Cerebellar cortex (tissue), 1 donor: ENCODE measurements at places on chromosomes 5 and 9.

- no peak for DNase-seq
These were observed 224.5 kb upstream of the CDH6 start for GRCh38 chr5:30968971-30969370.

DNA sequence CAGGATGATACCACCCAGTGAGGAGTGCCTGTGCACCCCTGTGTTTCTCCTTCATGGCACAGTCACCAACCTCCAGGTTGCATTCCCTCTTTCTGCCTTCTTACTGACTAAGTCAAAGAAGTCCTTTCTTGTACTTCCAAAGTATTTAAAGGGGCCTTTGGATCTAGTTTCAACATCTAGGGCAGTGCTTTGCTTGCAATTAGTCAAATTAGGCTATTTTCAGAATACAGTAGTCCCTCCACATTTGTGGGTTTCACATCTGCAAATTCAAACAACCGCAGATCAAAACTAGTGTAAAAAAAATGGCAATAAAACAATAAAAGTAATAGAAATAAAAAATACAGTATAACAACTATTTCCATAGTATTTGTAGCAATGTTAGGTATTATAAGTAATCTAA is 333.9 kb upstream of the SEMA6A start:
- no peak for DNase-seq

DNA sequence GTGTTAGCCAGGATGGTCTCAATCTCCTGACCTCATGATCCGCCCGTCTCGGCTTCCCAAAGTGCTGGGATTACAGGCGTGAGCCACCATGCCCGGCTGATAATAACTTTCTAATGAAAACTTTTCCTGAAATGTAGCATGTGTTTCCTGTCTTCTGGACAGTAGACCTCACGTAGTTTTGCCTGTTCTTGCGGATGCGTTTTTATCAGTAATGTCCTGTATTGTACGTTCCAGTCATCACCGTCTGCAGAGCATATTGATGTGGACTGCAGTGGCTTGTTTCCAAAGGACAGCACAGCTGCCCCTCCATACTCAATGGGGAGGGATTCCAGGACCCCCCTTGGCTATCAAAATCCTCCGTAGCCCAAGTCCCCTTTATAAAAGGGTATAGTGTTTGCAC is 12.8 kb downstream of the EXOC3 start:
- no peak for DNase-seq

- DNase-seq: no peak
These were observed 192.2 kb downstream of the HSD17B3 start for GRCh38 chr9:96109680-96110351.

- DNase-seq: no peak
These were observed 148.6 kb upstream of the PHYKPL start for GRCh38 chr5:178381206-178381605.

DNA sequence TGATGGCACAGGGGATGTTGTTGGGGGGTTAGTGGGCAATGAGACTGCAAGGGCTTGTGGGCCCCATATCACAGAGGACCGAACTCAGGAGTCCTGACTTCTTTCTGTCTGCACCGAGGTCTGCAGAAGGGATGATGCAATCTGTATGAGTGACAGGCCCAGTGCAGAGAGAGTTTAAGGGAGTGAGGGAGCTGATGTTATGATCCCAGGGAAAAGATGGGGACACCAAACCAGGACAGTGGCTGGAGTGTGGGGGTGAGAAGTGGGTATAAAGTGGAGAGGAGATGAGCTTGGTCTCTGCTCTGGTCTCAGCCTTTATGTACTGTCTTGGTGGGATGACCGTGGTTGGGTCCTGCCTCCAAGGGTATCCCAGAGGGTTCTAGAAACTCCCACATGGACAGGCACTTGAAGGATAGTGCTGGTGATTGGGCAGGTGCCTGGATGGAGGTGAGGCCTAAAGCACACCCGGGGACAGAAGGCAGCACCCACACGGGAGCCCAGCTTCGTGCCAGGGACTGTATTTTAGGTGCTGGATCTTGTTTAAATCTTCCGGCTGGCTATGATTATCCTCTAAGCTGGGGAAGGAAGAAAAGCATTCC is 21.9 kb downstream of the GSN start:
- DNase-seq: no peak

DNA sequence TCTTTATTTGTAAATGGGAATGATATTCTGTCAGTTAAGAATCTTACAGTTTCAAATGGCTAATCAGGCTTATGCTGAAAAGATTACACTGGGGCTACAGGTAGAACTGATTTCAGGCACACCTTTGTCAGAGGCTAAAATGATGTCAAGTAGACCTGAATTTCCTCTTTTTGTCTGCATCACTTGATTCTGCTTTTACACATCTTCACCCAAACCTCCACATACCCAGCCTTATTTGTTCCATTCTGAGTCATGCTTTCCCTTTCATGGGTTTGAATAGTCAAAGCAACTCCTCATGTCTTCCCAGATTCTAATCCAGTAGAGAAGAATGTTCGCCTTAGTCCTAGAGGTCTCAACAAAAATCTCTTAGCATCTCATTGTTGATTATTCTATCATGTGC is 156.4 kb downstream of the CWC27 start:
- DNase-seq: no peak

DNA sequence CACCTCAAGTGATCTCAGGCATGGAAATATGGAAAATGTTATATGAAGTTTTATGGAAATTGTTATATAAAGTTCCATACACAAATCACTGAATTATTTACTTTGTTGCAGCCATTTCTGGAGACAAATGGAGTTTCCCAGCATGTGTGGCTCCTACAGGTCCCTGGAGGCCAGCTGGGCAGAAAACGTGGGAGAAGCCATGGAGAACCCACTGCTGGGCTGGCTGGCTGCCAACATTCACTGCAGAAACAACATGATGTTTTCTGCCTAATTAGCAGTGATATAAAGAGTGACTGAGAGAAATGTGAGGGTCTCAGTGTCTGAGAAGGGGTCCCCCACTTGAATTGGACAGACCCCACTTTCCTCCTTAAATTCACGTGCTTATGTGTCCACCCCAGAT is 208.8 kb upstream of the IRX2 start:
- DNase-seq: no peak

- DNase-seq: peak; percentile 74
These were observed 21.0 kb upstream of the SCGB3A2 start for GRCh38 chr5:147857302-147858129.

- no peak for DNase-seq
These were observed 290.4 kb upstream of the PDE4D start for GRCh38 chr5:60183881-60184280.

DNA sequence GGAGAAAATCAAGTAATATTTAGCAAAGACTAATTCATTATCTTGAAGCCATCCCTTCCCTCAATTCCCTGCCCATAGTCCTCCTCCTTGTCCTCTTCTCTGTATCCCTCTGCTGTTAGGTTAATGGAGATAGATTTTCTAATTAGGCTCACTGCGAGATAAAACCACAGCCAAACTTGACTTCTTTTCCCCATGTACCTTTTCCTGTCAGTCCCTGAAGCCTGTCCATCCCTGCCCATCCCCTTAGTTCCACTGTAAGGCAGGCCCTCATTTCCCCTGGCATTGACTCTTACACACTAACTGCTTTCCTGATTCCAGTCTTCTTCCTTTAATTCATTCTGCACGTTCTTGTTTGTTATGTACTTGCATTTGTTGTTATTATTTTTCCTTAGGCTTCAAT is 1.2 kb downstream of the TLR4 start:
- DNase-seq: no peak

GRCh38 chr5:88858392-88858791 is 24.6 kb downstream of the MEF2C start:
- DNase-seq: no peak

GRCh38 chr5:131289738-131290137 is 25.9 kb downstream of the CDC42SE2 start:
- no peak for DNase-seq

DNA sequence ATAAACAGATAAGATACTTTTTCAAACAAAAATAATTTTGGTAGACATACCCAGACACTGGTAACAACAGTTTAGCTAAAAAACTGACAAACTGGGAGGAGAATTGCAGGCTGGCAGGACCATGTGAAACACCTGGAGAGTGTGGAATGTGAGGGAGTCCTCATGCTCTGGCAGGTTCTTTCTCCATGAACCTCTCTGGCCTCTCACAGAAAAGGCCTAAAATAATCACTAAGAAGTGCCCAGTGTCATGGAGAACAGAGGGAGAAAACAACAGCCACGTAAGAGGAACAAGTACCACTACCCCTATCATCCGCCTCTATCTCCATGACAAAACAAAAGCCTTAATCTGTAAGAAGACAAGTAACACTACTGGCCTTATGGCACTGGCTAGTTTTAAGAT is 1227.5 kb upstream of the CDH9 start:
- no peak for DNase-seq

DNA sequence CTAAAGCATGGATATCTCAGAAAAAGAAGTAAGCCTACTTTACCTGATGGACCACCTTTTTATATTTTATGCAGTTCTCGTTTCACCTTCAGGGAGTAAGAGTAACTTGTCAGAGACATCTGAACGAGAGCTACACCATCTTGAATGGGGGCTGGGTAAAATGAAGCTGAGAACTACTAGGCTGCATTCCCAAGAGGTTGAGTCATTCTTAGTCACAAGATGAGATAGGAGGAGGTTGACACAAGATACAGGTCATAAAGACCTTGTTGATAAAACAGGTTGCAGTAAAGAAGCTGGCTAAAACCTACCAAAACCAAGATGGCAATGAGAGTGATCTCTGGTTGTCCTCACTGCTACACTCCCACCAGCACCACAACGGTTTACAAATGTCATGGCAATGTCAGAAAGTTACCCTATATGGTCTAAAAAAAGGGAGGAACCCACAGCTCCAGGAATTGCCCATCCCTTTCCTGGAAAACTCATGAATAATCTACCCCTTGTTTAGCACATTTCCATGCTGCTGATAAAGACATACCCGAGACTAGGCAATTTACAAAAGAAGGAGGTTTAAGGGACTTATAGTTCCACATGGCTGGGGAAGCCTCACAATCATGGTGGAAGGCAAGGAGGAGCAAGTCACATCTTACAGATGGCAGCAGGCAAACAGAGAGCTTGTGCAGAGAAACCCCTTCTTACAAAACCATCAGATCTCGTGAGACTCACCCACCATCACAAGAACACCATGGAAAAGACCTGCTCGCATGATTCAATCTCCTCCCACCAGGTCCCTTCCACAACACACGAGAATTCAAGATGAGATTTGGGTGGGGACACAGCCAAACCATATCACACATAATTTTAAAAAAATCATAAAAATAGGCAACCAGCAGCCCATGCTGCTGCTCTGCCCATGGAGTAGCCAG is 62.5 kb downstream of the GIN1 start:
- DNase-seq: no peak

- peak; percentile 66 for DNase-seq
These were observed 6.3 kb downstream of the TESK1 start for GRCh38 chr9:35611230-35611797.

DNA sequence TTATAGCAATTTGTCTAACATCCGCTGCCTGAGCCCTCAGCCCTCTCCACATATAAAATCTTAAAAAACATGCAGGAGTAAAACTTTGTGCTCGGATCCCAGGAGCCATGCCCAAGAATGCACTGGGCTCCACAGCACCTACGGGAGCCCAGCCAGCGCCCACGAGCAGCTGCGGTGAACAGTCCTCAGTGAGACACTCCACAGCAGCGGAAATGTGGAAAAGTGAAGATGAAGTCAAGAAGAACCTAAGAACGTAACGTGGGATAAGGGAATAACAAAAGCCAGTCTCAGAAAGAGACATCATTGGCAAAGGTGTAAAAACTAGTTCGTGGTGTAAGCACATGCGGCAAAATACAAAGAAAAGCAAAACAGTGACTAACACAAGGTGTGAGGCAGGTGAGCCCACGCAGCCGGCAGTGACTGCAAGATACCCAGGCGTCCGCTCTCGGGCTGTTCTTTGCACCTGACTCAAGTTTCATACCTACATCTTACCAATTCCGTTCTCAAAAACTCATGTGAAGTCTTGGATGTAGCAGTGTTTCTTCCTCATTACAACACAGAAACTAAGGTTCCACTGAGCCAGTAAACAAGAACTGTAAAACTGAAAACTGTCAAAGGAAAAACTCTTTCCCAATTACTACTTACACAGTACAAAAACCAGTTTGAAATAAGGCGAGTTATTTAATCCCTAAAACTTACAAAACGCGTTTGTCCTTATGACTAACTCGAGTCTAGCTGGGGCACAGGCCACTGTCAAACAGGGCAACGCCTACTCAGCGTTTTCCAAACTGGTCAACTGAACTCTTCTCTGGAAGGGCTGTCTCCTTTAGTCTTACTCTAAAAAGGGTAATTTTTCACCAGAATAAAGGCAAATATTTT is 1.7 kb downstream of the CAMSAP1 start:
- DNase-seq: peak; percentile 21

DNA sequence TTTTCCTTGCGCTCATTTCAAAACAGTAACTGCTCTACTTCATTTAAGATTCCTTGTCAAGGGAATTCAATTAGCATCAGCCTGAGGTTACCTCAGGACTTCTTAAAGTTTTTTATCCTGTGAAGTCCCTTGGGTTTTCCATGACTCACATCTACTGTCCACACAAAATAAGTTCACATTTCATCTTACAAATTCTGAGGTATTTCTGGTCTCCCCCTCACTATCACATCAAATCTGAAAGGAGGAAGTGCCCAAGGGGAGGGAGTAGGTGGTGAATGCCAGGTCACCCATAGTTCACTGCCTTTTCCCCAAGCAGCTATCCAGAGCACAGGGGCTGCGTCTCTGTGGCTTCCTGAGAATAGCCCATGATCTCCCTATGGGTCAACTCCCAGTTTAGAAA is 227.1 kb upstream of the NREP start:
- no peak for DNase-seq
